Left forelimb (tissue), 1 donor: ENCODE measurements at places on chromosomes 7 and 10.

- DNase-seq: no peak
Observed at GRCh38 chr10:97454330-97455036, 8.5 kb downstream of the ZDHHC16 start.

DNA sequence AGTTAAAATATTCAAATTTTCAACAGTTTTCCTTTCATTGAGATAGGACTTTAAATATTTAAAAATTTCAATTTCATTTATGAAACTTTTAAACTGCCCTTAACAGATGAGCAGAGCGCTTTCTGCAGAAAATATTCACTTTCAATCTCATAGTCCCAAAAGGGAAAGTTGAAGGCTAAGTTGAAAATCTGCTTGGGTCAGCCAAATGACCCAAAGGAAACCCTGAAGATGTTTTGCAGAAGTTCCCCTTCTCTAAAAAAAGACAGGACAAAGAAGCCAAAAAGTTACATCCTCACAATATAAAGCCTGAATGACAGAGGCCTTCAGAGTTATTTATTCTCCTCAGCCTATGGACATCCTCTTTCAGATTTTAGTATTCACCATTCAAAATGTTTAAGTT lies 17.6 kb upstream of the SCIN start:
- no peak for DNase-seq

DNA sequence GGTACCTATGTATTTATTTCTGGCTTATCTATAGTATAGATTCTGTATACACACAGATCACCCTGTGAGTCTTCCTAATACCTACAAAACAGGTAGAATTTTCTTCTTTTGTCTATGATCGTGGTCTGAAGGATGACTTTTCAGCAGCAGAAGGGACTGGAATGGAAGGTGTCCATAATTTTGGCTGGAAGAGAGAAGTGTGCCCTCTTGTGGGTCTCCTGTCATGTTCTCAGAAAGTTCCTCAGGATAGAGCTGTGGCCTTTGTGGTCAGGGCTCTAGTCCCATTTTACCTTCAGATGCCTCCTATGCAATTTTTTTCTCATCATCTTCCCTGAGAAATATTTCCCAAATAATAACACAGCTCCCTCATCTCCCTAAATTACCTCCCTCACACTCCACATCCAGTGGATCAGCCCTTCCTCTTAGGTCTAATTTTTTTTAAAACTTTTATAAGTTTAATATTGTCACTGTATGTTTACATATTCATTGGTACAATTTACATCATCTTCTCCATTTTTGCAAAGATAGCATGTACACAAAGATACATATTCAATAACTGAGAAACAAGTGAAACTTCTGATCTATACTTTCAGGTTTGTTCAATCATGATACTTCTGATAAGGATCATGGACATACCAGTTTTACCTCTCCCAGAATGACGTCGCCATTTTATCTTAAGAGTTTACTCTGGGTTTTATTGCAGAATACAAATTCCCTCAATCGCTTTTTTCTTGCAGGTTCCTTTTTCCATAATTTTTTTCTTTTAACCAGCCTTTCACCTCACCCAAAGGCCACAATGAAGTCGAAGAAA lies 112.7 kb downstream of the REEP3 start:
- DNase-seq: no peak

DNA sequence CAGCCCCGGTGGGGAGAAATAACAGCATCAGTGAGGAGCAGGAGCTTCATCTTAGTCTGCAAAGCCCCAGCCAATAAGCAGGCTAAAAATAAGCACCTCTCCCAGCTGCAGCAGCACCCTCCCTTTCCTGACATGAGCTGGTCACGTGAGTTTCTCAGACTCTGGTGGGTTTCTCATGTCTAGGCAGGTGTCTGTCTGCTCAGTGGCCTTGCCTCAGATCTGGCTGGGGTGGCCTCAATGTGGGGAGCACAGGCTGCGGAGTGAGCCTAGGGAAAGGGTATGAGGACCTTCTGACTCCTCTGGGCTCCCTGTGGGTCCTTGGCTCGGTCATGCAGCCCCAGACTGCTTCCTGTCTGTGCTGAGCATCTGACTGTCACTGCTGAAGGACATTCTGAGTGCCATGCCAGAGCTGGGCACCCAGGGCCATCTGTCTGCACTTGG lies 81.6 kb upstream of the LRRC4 start:
- peak; percentile 56 for DNase-seq

DNA sequence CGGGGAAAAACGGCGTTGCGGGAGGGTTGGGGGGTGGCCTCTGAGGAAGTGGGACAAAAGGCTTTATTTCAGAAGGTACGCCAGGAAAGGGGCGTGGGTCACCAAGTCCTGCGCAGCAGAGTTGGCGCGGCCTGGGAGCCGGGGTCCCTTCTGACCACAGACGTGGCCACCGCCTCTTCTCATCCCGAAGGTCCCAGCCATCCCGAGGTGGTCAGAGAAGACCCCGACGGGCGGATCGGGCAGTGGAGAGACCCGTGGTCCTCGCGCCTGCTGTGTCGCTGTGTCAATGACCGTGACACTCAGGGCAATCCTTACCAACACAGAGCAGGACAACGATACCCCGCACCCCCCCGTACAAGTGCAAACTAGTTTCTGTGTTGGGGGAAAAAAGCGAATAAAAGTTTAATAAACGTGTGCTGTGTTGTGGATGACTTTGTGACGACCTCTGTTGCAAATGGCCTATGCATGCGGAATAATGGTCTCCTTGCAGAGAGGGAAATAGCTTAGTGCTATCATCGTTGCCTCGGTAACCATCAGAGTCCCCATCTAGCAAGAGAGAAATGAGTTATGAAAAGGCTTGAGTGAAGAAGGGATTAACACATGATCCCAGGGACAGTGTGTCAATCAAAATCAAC lies 19.4 kb upstream of the GATA3 start:
- DNase-seq: no peak

GRCh38 chr10:30756151-30756550 lies 126.6 kb upstream of the LYZL2 start:
- no peak for DNase-seq

DNA sequence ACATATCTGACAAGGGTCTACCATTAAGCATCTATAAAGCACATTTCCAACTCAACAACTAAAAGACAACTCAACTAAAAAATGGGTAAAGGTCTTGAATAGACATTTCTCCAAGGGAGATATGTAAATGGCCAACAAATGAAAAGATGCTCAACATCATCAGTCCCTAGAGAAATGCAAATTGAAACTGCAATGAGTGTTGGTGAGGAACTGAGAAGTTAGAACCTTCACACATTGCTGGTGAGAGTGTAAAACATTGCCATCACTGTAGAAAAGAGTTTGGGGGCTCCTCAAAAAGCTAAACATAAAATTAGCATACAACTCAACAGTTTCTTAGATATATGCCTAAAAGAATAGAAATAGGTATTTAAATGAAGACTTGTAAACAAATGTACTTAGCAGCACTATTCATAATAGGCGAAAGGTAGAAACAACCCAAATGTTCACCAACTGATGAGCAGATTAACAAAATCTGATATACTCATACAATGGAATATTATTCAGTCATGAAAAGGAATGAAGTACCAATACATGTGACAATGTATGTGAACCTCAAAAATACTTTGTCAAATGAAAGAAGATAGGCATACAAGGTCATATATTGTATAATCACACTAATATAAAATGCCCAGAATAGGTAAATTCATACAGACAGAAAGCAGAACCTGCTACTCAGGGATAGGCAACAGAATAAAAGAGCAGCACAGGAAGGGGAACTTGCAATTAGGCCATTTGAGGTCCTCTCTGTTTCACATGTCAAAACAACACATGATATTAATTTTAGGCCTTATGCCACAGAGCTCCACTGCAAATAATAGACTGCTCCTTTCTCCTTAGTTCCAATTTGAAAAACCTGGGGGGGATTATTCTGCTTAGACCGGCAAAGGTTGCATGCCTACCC lies 10.6 kb upstream of the LRRC72 start:
- no peak for DNase-seq

- DNase-seq: no peak
Observed at GRCh38 chr7:129095258-129095657, 40.3 kb upstream of the TNPO3 start.

- no peak for DNase-seq
Observed at GRCh38 chr10:22505911-22506685, 160.8 kb downstream of the SPAG6 start.

- DNase-seq: no peak
Observed at GRCh38 chr10:33588974-33589600, 254.6 kb upstream of the NRP1 start.

- DNase-seq: no peak
Observed at GRCh38 chr10:124743191-124744101, 732 bp downstream of the FAM53B start.

GRCh38 chr10:132570771-132571649 lies 33.4 kb downstream of the INPP5A start:
- DNase-seq: no peak

DNA sequence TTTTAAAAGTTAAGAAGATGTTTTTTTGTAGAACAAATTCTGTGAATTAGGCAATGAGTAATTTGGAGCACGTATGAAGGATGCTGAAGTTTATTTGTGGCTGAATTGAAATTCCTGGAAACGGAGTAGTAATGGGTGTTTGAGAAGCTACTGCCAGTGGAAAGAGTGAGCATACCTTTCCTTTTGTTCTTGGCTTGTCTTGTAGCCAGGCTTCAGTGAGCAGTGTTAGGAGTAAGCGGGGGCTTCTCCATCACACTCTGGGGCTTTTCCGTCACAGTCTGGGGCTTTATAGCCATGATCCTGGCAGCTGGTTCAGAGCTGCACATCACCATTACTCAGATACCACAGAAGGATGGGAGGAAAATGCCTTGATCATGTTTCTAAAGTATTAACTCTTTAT lies 32.3 kb downstream of the GARS1 start:
- no peak for DNase-seq

DNA sequence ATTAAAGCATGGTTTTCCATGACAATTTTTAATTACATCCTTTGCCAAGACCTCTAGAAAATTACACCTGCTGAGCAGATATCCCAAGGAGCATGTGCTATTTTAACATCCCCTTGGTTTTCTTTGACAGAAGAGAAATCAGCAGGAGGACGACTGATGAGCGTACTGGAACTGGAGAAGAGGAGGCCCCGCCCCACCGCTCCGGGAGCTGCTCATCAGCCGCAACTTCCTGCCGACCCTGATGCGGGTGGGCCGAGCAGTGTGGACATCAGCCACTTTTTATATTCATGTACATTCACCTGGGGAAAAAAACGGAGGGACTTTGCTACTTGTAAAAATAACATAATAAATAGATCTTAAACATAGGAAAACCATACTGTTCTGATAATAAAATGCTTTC lies 54.2 kb downstream of the CDC123 start:
- peak; percentile 50 for DNase-seq
